ENCODE measurements at places on chromosomes 2 and 18. TPM values are rescaled to one million over a fixed set of nuclear protein-coding genes. Genes with fewer than 3 reads are reported as not detected.

The DIS3L2 gene
- total RNA-seq, result 31.5 TPM

The GKN2 gene
- total RNA-seq, result not detected

The CFAP210 gene
- not detected for total RNA-seq

The NT5C1B gene
- not detected for total RNA-seq

The ANKRD30BL gene
- not detected for total RNA-seq

The COL3A1 gene
- 1.3 TPM for total RNA-seq

Data from endothelial cell of umbilical vein (primary cell).